ENCODE measurements at places on chromosomes 3 and 15.

DNA sequence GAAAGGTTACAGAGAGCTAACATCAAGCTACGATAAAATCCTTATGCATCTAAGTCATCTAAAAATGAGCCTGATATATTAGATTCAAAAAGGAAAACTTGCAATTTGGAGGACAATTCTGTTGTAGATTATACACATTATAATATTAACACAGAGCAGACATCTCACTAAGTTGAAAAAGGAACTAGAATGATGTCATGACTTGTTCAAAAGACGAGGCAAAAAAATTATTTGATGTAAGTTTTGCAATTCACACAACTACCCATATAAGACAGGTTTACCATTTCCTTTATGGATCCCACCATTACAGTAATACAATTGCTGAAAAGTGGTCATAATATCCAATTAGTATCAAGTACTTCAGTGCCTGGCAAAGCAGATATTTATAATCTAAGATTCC is 15.9 kb downstream of the SATB1 start:
- DNase-seq = no peak

DNA sequence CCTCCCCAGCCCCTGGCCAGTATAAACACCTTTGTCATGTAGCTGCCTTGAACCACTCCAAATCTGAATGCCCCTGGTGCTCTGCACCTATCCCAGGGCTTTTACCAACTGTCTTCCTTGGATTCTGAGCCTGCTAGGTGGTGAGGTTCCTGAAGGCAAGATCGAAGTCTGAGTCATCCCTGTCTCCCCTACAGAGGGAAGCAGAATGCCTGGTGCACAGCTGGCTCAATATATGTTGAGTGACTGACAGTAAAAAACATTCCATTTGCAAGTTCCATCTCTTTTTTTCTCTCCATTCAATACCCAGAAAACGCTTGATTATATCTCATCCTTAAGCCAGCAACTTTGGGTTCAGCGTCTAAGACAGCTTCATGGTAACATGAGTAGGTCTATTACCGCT is 24.7 kb downstream of the SLC24A1 start:
- DNase-seq = no peak

DNA sequence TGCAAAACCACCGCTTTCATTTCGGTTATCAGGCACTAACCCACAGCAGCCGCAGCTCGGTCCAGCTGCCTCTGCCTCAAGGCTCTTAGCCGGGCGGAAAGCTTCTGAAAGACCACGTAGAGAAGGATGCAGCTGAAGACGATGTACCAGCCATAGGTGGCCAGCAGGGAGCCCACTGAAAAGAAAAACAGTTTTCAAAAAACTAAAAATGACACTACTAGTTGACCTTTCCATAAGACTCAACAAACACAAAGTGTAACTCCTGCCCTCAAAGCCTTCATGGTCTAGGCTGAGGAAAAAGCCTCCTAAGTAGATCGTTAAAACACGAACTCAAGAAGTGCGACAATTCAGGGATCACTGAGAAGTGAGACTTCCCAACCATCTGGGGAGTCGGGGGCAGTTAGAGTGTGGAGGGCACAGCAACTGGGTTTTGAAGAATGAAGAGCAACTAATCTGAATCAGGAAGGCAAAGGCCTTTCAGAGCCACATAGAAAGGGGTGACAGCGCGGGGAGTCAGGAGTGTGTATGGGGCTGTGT is 716 bp downstream of the SELENOS start:
- DNase-seq = peak; percentile 83

- DNase-seq = no peak
These were observed 33.1 kb downstream of the ZNF592 start for GRCh38 chr15:84781495-84781894.

- DNase-seq = no peak
These were observed 15.0 kb downstream of the ACAA1 start for GRCh38 chr3:38121832-38122461.

GRCh38 chr3:161199926-161200325 is 21.2 kb upstream of the NMD3 start:
- no peak for DNase-seq

- no peak for DNase-seq
These were observed 35.2 kb downstream of the GRK7 start for GRCh38 chr3:141798448-141798845.

- DNase-seq = no peak
These were observed 34.2 kb downstream of the LIPC start for GRCh38 chr15:58465866-58466517.

DNA sequence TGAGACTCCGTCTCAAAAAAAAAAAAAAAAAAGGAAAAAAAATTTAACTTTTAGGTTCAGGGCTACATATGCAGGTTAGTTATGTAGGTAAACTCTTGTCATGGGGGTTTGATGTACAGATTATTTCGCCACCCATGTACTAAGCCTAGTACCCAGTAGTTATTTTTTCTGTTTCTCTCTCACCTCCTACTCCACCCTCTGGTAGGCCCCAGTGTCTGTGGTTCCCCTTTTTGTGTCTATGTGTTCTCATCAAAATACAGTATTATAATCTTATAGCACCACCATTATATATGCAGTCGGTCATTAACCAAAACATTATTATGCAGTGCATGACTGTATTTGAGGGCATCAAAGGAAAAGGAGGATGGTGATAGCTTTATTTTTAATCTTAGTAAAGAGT is 47.3 kb downstream of the CHP1 start:
- no peak for DNase-seq

DNA sequence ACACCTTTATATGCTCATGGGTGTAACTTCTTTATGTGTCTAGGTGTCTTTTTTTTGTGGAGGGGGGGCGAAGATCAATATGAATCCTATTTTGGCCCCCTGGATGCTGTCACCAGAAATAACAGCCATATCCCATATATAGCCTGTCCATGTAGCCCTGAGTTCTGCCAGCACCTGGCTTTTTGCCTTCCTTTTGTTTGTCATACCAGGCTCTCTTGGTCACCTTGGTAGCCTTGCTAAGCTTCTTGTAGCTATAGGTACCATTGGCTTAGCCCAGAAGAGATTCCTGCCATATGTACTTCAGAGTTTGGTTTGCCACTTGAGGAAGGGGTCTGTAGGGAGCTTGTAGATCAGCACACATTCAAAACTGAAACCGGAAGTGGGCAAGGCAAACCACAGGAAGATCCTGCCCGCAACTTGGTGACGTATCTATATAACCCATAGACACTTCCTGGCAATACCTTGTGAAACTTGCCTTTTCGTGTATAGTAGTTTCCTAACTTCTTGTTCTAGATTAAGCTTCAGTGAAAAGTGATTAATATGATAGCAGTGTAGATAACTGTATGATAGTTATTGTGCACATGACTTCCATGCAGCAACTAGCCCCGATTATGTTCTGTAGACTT is 11.9 kb downstream of the RASA2 start:
- DNase-seq = peak; percentile 99

DNA sequence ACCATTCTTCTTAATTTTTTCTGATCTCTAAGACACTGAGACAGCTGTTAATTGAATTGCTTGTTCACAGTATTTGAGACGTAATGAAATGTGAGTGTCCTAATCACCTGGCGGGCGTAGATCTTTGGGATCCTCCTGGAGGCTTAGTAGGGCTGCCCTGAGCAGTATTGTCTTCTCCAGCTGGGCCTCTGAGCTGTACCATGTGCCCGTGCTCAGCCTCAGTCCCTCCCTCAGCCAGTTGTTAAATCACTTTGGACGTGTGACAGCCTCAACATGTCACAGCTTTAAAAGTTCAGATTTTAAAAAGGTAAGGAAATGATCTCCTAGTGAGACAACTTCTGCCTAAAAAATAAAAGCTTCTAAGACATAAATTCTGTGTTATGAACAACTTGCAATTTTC is 35.5 kb downstream of the IGF1R start:
- no peak for DNase-seq

DNA sequence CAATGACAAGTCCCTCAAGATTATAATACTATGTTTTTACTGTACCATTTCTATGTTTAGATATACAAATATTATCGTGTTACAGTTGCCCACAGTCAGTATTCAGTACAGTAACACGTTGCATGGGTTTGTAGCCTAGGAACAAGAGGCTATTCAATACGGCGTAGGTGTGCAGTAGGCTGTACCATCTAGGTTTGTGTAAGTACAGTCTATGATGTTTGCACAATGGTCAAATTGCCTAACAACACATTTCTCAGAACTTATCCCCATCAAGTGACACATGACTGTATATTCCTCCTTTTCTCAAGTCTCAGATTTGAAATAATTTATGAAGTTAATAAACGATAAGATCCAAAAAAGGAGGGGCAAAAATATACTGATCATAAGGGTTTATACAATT is 21.7 kb downstream of the ZDHHC3 start:
- DNase-seq = no peak

DNA sequence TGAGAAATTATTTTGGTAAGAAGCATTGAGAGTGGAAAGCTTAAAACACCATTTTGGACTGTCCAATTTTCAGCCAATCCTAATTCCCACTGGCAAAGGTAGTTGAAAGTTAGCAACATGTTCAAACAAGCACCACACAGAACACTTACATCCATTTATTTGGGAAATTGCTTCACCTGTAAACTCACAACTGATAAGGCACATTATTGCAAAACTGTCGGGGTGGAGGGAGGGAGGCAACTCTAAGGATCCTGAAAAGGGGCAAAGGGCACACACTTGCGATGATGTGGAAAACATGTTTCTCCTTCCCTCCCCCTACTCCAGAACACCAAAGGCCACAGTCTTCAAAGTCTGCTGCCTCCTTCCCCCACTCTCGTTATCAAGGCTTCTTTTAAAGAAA is 9.4 kb downstream of the TMEM41A start:
- no peak for DNase-seq

- no peak for DNase-seq
These were observed 29.6 kb downstream of the GALK2 start for GRCh38 chr15:49199666-49200065.

DNA sequence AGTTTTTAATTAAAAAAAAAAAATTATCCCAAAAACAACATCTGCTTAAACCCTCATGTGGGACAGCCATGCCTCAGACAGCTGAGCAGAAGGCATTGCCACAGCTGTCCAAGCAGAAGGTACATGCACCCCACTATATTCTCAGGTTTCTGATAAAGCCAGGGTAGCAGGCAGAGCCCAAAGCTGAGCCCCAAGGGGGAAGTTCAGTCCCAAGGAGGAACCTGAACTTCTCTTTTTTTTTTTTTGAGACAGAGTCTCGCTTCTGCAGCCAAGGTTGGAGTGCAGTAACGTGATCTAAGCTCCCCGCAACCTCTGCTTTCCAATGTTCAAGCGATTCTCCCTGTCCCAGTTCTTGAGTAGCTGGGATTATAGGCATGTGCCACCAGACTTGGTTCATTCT is 33.2 kb downstream of the MKRN2 start:
- DNase-seq = no peak

GRCh38 chr15:39789736-39790135 is 7.1 kb upstream of the FSIP1 start:
- DNase-seq = no peak

GRCh38 chr3:45064512-45065372 is 38.6 kb downstream of the CLEC3B start:
- DNase-seq = no peak

GRCh38 chr3:183328164-183328563 is 75.1 kb downstream of the B3GNT5 start:
- DNase-seq = no peak

- DNase-seq = no peak
These were observed 683.7 kb upstream of the CBLB start for GRCh38 chr3:106552351-106553043.

GRCh38 chr15:81923561-81924350 is 122.1 kb downstream of the MEX3B start:
- no peak for DNase-seq

DNA sequence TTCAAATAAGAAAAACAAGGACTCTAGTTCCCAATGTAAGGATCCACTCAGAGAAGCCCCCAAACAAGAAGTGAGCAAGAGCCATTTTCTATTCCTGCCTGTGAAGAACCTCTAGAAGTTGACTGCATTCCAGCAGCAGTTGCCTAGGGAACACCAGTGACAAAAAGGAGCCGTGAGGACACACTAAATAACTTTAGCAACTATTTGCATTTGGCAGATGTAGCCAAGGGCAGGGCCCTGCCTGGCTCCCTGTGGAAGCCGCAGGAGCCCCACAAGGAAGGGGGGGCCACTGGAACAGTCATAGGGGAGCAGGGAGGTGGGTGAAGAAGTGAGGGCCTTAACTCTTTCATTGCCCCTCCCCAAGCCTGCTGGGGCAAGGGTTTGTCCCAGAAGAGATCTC is 470.2 kb upstream of the PROK2 start:
- DNase-seq = no peak

DNA sequence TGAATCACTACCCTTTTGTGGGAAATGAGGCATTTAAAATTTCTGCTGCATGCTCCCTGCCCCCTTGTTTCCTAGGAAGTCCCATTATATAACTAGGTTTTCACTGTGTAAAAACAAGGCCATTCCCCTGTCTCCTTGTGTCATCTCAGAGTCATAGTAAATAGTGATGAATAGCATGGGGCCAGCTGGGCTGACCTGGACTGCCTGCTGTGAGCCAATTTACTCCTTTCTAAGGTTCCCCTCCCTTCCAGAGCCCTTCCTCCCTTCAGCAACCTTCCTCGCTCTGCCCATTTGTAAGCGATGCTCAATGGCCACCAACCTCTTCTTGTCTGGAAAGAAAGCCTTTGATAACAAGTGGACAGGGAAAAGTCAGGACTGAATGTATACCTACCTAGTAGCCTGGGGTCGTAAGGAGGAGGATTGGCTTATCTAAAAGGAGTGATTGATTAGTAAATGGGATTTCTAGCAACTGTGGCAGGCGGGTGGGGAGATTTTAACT is 11.7 kb downstream of the ITGA11 start:
- DNase-seq = no peak

- DNase-seq = no peak
These were observed 1.7 kb upstream of the GPR87 start for GRCh38 chr3:151318313-151318712.

GRCh38 chr15:38038659-38039442 is 104.4 kb downstream of the TMCO5A start:
- DNase-seq = no peak

- DNase-seq = no peak
These were observed 166.9 kb downstream of the ADAMTS17 start for GRCh38 chr15:100174904-100175275.

GRCh38 chr3:55692957-55693558 is 206.0 kb upstream of the WNT5A start:
- no peak for DNase-seq

DNA sequence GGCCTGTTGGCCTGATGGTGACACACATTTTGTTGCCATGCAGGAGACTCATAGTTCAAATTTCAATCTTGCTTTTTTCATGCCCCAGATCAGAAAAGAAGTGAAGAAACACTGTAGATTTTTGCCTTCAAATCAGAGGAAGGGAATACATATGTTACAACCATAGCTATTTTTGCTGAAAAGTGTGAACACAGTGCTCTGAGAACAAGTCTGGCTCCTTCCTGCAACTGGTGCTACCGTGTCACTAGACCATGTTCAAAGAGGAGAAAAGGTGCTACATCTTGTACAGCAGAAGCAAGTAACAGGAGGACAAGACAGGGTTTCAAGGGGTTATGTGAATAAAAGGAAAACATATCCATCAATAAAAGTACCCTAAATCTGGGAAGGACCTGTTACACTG is 44.6 kb downstream of the CD47 start:
- DNase-seq = no peak

GRCh38 chr3:25883492-25883891 is 93.6 kb downstream of the OXSM start:
- no peak for DNase-seq

GRCh38 chr3:146912241-146913015 is 307.3 kb upstream of the PLSCR5 start:
- DNase-seq = no peak

- no peak for DNase-seq
These were observed 815.9 kb downstream of the VGLL3 start for GRCh38 chr3:86175051-86175536.
